ENCODE measurements at places on chromosomes 5 and 9.

GRCh38 chr9:114299286-114300152 lies 23.4 kb upstream of the ORM1 start:
- DNase-seq = no peak

DNA sequence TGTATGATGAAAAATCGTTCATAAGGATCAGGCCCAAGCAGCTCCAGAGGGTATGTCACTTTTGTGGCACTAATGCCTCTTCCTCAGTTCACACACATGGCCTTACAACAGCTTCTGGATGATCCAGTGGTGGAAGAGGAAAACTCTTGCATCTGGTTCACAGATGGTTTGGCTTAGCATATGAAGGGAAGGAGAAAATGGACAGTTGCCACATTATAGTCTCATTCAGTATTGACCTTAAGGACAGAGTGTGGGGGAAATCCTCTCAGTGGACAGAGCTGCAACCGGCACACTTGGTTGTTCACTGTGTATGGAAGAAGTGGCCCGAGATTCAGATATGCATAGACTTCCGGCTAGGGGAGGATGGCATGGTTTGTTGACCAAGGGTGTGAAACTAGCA lies 22.8 kb downstream of the C9orf57 start:
- DNase-seq = no peak

DNA sequence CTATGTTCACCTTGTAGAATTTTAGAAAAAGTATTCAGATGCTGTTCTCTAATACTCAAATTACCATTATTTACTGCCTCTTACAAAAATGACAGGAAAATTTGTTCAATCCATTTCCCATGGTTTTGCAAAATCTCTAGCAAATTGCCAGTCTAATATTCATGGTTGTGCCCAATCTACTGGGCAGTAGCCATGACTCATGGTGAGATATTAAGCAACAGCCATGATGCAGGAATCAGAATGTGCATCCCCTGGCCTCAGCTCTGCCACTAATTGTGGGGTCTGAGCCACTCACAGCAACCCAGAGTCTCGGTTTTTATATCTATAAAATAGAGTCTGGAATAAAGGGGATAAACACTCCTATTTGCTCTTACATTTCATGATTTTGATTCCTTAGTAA lies 353.6 kb downstream of the DEPDC1B start:
- DNase-seq = no peak

- DNase-seq = no peak
These were observed 195.2 kb downstream of the NR3C1 start for GRCh38 chr5:143208365-143208641.

DNA sequence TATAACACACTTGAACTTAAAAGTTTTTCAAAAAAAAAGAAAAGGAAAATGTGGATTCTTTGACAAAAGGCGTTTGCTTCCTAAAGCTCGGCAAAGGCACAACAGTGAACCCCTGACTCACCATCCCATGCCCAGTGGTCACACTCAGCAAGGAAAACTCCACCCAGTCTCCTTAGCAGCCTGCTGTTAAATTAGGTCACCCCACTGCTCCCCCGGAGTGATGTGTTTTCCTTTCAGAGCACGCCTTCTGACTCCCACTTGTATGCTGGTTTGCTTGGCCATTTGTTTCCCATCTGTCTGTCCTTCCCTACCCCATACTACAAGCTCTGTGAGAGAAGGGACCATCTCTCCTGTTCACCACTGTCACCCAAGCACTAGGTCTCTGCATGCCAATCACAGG lies 23.8 kb downstream of the RETREG1 start:
- no peak for DNase-seq
